ENCODE measurements at places on chromosomes 3 and 15.

GRCh38 chr15:64090527-64090926, 3.1 kb downstream of the CIAO2A start:
- peak; percentile 28 for DNase-seq

DNA sequence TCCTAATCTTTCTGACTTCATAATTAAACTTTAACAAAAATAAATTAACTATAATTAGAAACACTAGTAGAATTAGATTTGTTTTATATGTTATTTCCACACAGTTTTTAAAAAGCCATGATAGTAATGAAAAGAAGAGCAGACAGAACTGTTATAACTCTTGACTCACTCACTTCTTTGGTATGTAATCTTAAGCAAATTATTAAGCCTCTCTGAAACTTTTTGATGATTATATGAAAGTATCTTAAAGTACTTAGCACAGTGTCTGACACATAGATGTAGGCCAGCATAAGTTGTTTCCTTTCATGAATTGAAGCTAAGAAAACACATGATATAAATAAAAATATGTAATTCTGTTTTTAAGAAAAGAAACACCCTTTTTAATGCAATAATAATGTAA, 123.6 kb upstream of the MLF1 start:
- DNase-seq = no peak

GRCh38 chr3:191244242-191244867, 45.3 kb downstream of the OSTN start:
- DNase-seq = no peak

DNA sequence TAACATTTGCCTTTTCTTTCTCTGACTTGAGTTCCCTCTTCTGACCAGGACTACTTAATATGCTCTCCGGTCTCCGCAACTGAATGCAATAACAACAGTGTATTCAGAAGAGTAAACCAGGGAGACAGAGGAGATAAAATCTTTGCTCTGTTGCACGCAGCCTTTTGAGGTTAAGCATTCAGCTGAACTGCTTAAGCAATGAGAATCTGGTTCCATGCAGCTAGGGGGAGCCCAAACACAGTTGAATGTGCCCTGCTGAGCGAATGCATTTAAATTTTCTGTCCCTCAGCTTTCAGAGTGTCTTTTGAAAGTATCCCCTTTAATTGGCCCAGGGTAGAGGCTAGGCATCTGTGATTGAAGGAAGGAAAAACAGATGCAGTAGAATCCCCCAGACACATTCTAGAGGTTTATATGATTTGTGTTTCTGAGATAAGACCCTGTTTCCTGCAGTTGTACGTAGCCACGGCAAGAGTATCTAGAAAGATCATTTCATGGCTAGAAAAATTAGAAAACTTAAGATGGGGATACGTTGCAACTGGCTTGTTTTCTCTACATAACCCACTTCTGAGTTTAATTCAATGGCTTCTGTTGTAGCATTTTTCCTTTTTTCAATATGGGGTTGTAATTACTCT, 309.6 kb downstream of the TUSC7 start:
- DNase-seq = no peak

GRCh38 chr15:74327756-74328155, 39.7 kb downstream of the CYP11A1 start:
- DNase-seq = no peak

GRCh38 chr3:114600571-114600970, 306.7 kb downstream of the TIGIT start:
- no peak for DNase-seq

GRCh38 chr15:64599226-64599625, 138.8 kb downstream of the ZNF609 start:
- DNase-seq = no peak

GRCh38 chr3:127694467-127695215, 21.9 kb downstream of the ABTB1 start:
- no peak for DNase-seq

GRCh38 chr15:48794697-48795134, 16.2 kb downstream of the CEP152 start:
- DNase-seq = peak; percentile 41

DNA sequence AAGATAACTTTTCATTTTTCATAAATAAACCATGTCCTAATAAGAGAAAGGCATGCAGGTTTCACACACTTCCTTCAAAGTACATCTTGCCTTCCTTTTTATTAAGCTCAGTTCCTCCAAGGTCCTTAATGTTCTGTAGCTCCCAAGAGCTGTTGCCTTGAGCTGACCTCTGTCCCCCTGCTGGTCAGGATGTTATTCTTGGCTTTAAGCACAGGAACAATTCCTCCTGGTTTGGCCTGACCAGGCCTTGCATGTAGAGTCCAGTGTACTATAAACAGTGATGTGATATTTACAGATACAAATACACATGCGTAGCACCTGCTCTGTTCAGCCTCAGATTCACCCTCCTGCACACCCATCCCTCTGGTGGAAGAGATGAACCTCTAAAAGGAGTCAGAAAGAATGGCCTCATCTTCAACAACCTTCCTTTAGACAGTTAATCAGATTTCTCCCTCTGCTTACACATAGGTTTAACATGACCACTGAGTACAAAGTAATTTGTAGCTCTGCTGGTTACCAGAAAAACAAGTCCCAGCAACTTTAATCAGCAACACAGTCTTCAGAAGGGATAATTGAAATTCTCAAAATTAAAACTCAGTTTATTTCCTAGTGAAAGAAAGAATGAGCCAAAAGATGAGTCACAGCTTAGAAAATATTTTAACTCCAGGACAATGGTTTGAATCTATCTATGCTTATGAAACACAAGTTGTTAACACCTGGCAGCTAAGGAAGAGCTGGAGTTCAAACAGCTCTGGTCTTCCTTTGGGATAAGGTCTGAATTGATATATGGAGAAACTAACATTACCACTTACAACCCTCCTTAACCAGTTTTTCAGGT, 46.5 kb downstream of the PTPN9 start:
- DNase-seq = no peak

GRCh38 chr3:142935963-142936362, 27.5 kb downstream of the PAQR9 start:
- no peak for DNase-seq

- DNase-seq = no peak
Measured at GRCh38 chr3:148500881-148501280, 196.8 kb upstream of the AGTR1 start.

DNA sequence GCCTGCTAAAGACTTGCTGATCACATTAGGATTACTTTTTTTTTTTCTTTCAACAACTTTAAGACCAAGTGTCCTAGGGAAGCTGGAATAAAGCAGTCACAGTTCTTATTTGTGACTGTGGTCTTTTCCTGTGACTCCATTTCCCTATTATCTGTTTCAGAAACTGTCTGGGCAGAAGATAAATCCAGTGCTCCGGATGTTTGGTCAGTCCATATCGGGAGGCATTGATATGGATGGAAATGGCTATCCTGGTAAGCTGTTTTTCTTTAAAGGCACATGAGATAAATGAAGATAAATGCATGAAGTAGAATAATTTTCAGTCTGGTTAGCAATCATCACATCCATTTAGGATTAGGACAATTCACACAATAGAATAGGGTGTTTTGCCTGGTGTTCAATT, 338.3 kb upstream of the CTDSPL start:
- DNase-seq = no peak

GRCh38 chr15:42918047-42918446, 2.5 kb downstream of the TTBK2 start:
- no peak for DNase-seq

DNA sequence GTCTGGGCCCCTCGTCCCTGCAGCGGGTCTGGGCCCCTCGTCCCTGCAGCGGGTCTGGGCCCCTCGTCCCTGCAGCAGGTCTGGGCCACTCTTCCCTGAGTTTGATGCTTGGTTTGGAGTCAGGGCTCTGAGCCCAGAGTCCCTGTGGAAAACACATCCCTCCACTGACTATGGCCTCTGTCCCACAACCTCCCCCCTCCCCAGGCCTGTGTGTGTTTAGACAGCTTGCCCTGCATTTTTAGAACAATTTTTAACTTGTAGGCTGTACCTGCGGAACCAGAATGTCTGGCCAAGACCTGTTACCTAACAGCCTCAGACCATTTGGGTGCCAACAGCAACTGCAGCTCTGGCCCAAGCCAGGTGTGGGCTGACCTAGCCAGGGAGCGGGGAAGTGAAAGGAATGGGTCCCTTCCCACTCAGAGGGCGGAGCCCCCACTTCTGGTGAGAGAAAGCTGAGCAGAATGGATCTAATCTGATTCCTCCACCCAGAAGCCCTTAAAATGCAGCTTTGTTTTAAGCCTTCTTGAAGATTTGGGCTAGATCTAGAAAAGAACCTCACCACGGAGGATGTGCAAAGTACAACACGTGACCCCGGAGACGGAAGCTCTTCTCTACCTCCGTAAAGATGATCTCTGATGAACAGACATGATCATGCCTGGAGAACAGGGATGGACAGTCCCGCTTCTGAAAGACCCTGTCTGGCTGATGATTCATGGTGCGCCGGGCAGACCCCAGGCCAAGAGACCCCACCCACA, 60.5 kb upstream of the TFRC start:
- DNase-seq = no peak

DNA sequence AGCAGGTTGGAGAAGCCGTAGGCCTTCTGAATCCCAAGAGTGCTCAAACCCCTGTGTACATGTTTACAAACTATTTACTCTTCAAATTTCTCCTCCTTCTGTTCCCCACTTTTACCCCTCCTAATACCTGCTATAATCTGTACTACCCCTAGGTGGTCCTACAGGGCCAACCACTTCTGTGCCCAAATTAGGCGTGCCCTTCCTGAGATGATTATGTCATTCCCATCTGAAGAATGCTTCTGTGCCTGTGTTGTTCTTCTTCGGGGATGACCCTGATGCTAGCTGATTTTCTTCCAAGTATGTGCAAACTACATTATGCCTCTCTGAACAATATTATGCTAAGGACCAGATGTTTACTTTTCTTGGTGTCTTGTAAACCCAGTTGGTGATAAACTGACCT, 20.5 kb downstream of the RBP2 start:
- no peak for DNase-seq

DNA sequence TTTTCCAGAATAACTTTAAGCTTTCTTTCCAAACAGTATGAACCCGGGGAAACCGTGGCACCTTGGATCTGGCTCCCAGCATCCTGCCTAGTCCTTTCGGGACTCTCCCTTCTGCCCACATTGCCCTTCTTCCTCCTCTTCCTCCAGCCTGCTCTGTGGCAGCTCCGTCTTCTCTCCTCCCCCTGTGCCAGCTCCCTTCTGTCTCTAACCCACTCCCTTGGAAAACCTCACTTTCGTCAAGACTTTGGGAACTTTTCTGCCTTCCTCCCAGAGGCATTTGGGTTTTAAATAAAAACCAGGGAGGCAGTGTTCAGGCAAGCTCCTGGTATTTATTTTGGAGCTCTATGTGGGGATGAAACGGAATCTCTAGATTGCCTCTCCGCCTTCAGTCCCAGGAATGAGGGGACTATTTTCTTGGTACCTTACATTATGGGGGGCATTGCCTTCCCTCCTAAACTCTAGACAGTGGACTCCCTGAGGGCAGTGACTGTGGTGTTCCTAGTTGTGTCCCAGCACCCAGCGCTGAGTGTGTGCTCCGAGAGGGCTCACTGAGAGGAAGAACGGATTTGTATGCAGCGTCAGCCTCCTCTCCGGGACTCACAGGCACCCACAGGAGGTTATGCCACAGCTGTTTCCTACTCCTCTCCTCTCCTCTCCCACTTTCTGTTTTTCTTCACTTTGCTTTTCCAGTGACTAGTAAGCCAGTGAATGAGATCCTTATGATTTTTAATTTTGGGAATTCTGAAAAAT, 105.4 kb upstream of the MRPS22 start:
- no peak for DNase-seq

DNA sequence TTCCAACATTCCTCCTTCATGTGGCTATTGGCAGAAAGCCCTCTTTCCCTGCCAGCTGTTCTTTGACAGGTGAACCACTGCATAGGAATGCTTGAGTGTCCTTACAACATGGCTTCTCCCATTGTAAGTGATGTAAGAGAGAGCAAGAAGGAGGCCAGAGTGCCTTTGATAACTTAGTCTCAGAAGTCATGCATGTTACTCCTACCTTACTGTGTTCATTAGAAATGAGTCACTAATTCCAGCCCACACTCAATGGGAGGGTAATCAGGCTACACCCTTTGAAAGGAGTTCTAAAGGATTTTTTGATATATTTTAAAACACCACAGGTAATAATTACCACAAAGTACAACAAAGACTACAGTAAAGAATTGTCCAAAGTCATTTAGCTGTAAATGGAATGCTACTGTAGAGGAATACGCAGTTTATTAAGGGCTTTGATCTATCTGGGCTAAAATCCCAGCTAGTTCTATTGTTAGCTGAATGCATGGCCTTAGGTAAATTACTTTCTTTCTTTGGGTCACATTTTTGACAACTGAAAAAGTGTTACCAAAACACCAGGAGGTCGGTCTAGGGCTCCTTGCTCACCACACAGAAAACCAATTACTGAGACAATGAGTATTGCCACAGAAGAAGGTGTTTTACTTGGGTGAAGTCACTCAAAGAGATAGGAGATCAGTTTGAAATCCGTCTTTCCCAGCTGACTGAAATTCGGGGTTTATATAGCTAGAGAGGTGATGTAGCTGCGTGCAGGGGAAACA, 154.9 kb downstream of the GRM7 start:
- DNase-seq = no peak

GRCh38 chr3:54876694-54877093, 51.2 kb downstream of the LRTM1 start:
- DNase-seq = no peak

DNA sequence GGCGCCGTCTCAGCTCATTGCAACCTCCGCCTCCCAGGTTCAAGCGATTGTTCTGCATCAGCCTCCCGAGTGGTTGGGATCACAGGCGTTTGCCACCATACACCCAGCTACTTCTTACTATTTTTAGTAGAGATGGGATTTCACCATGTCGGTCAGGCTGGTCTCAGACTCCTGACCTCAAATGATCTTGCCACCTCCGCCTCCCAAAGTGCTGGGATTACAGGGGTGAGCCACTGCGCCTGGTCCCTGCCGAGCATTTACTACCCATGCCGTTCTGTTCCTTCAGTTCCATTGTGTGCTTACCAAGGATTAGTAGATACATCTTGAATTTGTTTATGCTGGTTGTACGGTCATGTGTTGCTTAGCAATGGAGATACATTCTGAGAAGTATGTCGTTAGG, 10.3 kb downstream of the CHD2 start:
- no peak for DNase-seq

DNA sequence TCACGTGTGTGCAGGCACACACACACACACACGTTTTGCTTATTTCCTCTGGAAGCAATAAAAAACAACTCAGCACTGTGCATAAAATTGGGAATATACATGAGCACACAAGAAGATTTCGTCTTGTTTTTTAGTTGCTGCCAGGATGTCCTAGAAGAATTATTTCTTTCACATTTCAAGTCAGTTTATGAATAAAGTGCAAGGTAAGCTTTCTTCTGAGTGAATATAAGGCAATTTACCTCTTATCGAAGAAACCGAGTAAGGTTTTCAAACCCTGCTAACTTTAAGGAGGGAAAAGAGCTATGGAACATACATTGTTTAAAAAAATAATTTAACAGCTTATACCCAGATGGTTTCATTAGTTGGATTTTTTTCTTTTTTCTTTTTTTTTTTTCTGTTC, 855.4 kb upstream of the NR2F2 start:
- DNase-seq = no peak

DNA sequence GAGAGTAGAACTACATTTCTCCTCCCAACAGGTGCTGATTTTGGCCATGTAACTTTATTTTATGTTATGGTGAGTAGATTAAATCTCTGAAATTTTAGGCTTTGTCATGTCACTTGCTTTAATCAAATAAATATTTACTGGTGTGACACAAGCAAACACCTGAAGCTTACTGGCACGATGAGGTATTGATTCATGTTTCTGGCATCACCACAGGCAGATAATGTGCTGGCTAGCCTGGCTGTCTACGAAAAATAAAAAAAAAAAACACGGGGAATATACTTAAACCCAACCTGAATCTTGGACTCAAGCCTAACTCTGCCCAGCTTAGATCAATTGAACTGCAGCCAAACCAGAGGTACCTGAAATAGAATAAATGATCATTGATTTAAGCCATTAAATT, 65.6 kb upstream of the CADM2 start:
- no peak for DNase-seq

All from SIG-M5 (cell line).